ENCODE measurements at places on chromosomes 3 and 15.

- no peak for DNase-seq
Measured at GRCh38 chr3:99242271-99242670, 340.8 kb upstream of the DCBLD2 start.

- no peak for DNase-seq
Measured at GRCh38 chr3:11172096-11172690, 17.9 kb downstream of the HRH1 start.

DNA sequence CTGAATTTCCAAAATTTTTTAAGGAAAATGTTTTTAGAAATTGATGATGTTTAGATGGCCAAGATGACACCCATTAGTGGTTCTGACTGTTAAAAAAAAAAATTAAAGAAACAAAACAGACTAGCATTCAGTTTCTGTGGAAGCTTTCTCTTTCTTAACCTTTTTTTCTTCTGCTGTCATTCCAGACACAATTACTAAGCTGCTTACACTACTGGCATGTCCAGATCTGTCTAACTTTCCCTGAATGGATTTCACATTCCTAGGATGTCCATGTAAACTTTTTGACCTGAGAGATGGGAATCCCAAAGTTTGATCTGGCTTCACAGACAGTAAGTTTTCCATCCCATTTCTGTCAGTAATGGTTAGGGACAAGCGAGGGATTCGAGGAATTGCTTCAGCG, 10.3 kb upstream of the MTMR10 start:
- no peak for DNase-seq

DNA sequence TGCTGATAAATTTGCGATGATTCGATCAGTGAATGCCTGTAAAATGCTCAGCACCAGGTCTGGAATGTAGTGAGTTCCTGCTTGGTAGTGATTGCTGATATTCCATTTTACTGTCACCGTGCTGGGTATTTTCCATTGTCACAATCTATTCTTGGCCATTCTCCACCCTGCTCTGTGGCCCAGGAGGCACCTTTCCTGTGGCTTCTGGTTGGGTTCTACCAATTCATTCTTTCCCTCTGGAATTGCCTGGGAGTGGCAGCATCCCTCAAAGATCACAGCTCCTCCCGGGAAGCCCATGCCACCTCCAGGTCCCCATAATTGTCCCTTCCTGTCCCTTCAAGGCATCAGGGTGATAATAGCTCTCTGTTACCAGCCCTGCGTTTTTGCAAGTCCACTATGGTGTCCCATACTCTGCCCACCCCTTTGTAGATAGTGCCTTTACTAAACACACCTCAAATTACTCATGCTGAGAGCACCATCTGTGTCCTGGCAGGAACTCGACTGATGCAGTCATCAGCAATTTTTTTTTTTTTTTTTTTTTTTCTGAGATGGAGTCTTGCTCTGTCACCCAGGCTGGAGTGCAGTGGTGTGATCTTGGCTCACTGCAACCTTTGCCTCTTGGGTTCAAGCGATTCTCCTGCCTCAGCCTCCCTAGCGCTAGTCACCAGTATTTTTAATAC, 177.8 kb upstream of the PROK2 start:
- DNase-seq, result peak; percentile 74

GRCh38 chr15:29840926-29841325, 18.7 kb upstream of the TJP1 start:
- no peak for DNase-seq

- no peak for DNase-seq
Measured at GRCh38 chr3:187958432-187959003, 195.4 kb upstream of the LPP start.

- no peak for DNase-seq
Measured at GRCh38 chr15:77021803-77022381, 27.0 kb downstream of the PSTPIP1 start.

DNA sequence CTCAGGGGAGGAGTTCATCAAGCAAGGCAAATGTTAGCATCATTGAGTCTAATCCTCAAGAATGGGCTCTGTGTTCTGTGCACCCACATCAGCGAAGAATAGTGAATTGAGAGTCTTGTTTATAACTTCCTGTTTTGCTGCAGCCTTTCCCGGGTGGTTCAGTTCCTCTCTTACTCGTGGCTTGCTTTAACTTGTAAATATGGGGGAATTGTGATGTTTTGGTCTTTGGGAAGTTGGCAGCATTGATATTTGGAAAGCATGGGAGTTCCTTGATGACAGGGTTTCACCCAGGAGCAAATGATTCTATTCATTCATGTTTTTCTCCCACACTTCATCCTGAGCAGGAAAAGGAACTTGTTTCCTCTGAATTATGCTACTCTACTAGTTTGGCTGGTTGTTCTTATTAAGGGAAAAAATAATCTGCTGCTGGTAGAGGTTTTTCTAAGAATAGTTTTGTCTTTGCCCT, 40.4 kb downstream of the GPD1L start:
- no peak for DNase-seq

GRCh38 chr3:113271594-113272384, 60.4 kb downstream of the BOC start:
- DNase-seq, result no peak

DNA sequence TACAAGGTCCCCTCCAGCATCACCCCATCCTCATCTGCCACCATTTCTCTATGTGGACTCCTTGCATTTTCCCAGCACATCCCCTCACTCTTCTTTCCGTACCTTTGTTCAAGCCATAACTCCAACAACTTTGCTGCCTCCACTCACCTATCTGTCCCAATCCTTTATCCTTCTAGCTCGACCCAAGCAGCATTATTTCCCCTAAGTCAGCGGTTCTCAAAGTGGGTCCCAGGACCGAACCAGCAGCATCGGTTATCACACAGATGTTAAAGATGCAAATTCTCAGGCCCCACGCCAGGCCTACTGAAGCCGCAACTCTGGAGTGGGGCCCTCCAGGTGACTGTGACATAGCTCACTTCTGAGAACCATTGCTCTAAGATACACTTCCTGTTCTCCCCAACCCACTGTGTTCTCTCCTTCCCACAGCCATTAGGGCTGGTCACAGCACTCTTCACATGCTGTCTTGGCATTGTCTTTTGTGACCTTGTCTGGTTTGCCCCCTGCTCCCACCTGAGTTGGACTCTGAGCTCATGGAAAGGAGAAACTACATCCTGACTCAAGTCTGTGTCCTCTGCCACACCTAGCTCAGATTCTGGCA, 56.2 kb downstream of the AAGAB start:
- DNase-seq, result no peak

DNA sequence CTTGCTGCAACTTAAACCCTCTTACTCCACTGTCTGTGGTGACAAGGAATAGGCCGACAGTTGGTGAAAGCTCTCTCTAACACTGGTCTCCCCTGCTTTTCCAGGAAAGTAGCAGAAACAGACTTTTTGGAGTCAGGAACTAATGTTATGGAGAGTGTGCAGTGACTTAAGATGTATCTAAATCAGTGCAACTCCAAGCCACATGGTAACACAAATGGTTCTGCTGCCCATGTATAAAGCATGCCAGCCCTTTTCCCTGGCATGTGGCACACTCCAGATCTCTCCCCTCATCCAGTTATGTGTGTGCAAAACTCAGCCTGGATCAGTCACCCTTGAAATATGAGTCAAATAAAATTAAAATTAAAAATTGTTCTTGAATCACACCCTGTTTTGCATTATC, 55.4 kb downstream of the SEMA5B start:
- DNase-seq, result no peak

GRCh38 chr3:184289426-184289938, 9.6 kb upstream of the PSMD2 start:
- peak; percentile 72 for DNase-seq

- DNase-seq, result no peak
Measured at GRCh38 chr15:94951538-94951937, 720.2 kb downstream of the MCTP2 start.

- no peak for DNase-seq
Measured at GRCh38 chr3:10366651-10367101, 45.8 kb upstream of the SEC13 start.

DNA sequence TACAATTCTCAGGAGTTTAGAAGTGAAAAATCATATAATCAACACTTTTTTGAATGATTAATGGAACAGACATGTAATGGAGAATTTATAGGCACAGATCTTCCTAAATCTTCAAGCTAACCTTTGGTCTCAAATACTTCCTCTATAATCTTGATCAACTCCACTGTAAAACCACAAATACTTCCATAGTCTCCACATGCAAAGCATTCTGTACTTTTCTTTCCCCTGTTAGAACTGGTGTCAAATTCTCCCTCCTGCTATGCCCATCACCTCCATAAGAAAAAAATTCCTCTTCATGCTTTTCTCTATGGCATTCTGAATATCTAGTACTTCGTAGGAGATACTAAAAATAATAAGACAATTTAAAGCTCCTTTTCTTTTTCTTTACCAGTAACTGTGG, 214.3 kb downstream of the ADAMTS9 start:
- DNase-seq, result no peak

GRCh38 chr3:60514866-60515265, 736.4 kb downstream of the FHIT start:
- DNase-seq, result no peak

DNA sequence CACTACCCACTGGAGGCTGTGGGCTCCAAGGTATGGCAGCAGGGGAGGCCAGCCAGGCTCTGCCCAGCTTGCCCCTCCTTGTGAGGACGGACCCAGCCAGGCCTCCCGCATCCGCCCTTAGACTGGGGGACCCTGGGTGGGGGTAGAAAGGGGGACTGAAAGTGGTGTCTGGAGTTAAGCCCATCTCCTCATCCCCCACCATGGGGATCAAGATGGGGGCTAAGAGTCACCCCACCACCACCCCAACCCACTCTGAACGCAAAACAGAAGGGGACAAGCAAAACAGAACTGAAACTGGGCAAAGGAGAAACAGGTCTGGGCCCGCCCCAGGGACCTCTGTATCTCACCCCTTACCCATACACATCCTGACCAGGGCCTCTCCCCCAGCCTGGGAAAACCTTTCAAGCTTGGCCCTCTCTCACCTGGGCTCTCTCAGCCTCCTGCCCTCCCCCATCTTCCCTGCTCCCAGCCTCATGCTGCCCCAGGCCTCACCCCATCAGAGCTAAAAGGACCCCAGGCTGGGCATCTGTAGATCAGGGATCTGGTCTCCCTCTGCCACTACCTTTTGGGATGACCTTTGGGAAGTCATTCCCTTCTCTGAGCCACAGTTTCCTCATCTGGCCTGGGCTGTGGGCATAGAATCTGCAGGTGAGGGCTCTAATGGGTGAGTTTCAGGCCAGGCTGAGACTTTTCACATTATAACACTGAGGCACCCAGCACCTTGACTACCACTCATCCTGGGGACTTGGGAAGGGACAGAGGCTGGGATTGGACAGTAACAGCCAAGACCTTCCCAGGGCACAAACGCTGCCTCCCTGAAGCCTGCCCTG, 30.0 kb upstream of the CYP11A1 start:
- DNase-seq, result no peak

- DNase-seq, result no peak
Measured at GRCh38 chr15:69225355-69226022, 65.1 kb downstream of the GLCE start.

DNA sequence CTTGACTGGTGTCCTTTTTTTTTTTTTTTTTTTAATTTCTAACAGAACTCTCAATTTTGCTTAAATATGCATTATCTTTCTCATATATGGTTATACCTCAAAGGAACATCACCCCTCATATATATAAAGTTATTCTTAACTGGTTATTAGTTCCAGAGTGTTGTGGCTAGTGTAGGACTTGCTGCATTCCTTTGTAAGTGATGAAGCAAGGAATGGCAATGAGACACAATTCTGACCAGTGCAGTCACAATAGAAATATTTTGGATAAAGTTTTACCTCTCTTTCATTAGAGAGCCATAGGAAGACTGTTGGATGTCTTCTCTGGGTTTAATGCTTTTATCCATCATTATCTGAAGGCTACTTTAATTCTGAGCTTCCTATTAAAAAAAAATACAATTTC, 75.5 kb upstream of the CBLB start:
- no peak for DNase-seq

- DNase-seq, result no peak
Measured at GRCh38 chr15:33145447-33145846, 49.1 kb downstream of the FMN1 start.

DNA sequence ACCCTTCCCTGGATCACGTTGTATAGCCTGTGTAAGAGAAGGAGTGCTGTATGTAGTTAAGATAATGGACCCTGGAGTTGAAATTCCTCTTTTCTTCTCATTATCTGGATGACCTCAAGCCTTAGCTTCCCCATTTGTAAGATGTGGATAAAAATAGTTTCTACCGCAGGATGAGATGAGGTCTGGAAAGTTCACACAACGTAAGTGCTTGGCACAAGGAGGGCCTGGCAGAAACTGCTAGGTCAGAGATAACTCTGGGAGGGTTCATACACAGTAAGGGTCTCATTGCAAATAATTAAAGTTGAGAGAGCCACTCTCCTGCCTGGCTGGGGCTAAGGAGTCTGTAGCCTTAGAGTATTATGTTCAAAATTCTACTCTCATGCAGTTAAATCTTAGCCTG, 214.4 kb downstream of the LRTM1 start:
- no peak for DNase-seq

GRCh38 chr15:63025460-63025859, 17.1 kb upstream of the TPM1 start:
- no peak for DNase-seq

DNA sequence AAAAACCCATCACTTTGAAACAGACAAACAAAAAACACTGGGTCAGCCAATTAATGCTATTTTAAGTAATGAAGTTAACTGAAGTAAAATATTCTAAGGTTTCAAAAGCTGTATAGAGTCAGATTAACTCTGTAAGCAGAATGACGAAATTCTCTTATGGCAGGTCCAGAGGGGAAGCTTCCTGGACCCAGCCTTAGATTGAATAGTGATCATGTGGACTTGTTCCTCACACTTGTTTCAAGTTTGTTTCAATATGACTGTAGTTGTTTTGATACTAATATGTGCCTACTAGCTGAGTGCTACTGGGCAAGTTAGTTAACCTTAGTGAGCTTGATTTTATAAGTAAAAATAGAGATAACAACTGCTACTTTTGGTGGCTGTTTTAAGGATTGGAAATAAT, 32.6 kb downstream of the PLS1 start:
- no peak for DNase-seq

DNA sequence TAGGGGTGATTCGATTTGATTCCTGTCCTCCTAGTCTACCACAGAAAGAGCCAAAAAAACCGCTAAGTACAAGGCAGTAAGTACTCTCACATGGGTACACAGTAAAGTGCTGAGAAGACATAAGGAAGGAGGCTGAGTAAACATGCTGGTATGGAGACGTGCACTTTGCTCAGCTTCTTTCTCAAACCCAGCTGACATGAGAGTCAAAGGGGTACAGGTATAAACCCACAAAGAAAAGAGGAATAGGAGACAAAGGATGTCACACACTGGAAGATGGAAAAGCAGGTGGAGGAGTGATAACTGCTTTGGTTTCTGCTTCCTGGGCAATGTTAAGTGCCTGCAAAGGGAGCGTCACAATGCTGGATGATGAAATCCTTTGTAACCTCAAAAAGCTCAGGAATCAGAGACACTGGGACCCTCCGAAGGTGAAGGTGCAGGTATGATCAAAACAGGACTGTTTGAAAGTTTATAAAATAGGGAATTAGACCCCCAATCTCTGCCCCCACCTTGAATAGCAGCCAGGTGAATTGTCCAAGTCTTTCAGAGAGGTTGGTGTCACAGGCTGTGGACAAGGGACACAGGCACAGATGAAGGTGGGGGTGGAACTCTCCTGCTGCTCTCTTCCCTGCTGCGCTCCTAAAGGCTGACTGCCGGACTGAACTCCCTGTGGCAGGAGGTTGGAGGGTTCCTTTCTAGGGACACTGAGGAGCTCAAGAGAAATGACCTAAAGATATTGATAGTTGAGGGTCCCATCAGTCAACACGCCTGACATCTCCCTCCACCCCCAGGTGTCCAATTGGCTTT, 101.8 kb downstream of the RAB11A start:
- DNase-seq, result peak; percentile 69

GRCh38 chr15:90376789-90377188, 11.3 kb upstream of the IQGAP1 start:
- DNase-seq, result no peak
